Stimulated activated CD4-positive, alpha-beta T cell treated with anti-CD3 and anti-CD28 coated beads, Interleukin-15, amount 100 ng/mL, for 1 hour (primary cell): ENCODE measurements at places on chromosomes 16 and 17.

GRCh38 chr17:66730461-66730923 is 104.4 kb upstream of the CACNG5 start:
- no peak for DNase-seq

DNA sequence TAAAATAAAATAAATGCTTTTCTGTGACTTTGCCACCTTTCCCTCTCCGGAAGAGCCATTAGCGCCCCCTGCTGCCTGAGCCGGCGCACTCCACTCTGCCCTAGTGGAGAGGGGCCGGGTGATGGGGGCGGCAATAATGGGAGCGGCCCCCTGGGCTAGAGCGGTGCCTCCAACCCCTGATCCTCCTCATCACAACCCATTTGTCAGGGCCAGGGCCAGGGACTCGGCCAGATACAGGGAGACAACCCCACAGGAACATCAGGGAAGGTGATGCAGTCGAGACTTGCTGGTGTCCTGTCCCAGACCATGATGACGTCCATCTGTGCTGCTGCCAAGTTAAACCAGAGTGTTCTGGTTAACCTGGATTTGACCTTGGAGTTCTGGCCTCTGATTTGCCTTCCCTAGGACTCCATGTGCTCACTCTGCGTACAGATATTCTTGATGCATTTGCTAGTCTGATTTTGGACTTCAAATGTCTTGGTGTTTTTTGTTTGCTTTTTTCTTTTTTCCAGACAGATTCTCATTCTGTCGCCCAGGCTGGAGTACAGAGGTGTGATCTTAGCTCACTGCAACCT is 46.1 kb upstream of the BPTF start:
- DNase-seq, result no peak

- DNase-seq, result no peak
Measured at GRCh38 chr17:2704031-2704889, 7.3 kb downstream of the CLUH start.

- no peak for DNase-seq
Measured at GRCh38 chr17:71412803-71413202, 708.0 kb upstream of the SOX9 start.

- no peak for DNase-seq
Measured at GRCh38 chr17:49508061-49508865, 13.2 kb downstream of the NGFR start.

DNA sequence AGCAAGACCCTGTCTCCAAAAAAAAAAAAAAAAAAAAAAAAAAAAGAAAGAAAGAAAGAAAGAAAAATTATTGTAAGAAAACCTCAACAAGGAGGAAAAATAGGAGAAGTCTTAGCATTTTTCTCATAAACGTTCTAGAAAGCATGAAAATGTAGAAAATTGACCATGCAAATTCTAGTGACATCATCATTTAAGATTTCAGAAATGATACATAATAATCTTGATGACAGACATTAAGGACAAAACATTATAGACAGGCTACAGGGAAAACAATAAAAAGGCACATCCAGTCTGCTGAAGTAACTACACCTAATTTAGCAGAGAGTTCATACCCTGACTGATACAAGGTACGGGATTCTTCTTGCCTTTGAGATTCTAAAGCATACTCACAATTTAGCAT is 21.9 kb downstream of the MED13 start:
- DNase-seq, result no peak

DNA sequence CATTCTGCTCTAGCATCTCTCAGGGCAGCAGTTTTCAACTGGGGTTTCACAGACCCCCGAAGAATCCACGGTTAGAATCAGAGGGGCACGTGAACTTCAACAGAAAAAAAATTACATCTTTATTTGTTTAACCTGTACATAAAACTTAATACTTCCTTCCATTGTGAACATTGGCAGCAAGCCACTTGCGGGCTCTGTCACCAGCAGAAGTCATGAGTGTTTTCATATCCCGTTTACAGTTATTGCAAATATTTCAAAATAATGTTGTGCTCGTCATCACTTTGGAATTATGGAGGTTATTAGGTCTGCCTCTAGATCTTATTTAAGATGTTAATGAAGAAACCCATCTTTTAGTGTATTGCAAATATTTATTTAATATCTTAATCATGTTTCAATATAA is 109.8 kb downstream of the SDR42E1 start:
- no peak for DNase-seq

- no peak for DNase-seq
Measured at GRCh38 chr17:39772415-39772814, 34.7 kb downstream of the GRB7 start.

- no peak for DNase-seq
Measured at GRCh38 chr17:62648251-62648955, 20.9 kb downstream of the MRC2 start.

- DNase-seq, result no peak
Measured at GRCh38 chr16:85422196-85422631, 190.9 kb upstream of the GSE1 start.

GRCh38 chr17:34843682-34844081 is 117.6 kb downstream of the CCT6B start:
- DNase-seq, result no peak

- DNase-seq, result no peak
Measured at GRCh38 chr17:57856792-57857620, 7.2 kb upstream of the MRPS23 start.
